Muscle of arm (tissue), 14 donors: ENCODE measurements at places on chromosomes 2 and 18. TPM values are rescaled to one million over a fixed set of nuclear protein-coding genes. Genes with fewer than 3 reads are reported as not detected.

RAB6D gene
- 1.6 TPM for polyA plus RNA-seq

ZSWIM2 gene
- not detected for polyA plus RNA-seq

DNA sequence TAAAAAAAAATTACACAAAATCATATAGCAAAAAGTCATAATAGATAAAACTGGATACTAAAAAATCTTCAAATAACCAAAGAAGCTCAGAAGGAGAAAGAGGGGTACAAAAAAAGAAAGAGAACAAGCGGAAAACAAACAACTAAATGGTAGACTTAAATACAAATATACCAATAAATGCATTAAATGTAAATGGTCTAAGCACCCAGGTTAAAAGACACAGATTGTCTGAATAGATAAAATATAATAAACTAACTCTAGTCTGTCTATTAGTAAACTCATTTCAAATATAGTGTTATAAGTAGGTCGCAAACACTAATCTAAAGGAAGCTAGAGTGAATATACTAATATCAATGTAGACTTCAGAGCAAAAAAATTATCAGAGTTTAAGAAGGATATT is 357.4 kb downstream of the METTL4 start:
- no peak for DNase-seq

UGT1A4 gene
- polyA plus RNA-seq, result not detected

DNA sequence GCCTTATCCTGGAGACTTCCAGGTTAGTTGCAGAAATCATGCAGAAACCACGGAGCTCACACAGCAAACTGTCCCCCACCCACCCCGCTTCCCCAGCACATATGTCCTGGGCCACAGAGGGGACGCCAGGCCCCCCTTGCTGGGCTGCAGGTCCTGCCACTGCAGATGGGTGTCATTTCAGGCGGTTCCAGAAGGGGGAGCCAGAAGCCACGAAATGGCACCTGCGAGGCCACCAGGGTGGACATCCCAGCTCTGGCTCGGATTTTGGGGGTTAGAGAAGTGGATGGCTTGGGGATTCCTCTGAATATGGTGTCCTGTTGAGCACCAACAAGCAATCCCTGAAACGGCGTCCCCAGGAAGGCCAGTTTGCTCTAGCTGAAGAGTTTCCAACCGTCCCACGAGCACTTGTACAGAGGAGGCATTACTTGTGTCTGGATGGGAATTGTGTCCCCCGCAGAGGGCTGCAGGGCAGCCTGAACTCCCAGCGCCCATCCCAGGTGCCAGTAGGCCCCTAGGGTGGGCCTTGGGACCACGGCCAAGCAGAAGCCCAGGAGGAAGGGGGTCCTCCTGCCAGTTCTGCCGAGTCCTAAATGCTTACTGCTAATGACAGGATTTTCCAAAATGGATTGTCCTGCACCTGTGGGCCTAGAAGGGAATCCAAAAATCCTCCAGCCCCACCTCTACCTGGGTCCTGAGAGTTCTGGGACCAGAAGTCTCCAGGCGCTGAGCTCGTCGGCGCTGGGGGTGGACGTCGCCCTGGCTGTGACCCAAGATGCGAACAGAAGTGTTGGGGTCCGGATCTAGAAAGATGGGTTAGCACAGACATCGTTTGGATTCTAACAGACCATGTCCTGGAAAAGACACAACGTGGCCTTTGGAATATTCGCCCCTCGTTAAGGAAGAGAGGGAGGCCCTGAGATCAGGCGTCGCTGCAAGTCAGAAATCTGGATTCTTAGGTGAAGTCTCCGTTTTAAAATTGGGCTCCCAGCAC is 14.6 kb upstream of the NFATC1 start:
- DNase-seq, result peak; percentile 73
